Tibial artery (tissue), 4 donors: ENCODE measurements at places on chromosomes 16 and 17.
A peak's percentile ranks its signal among the peaks of the same experiment; 100 is the strongest.

GRCh38 chr16:74623214-74623838, 16.4 kb upstream of the GLG1 start:
- H3K4me3 ChIP-seq: no peak overlapping the region
- DNase-seq: peak; percentile 3
- no peaks in the 10 kb centered on the region for H3K27me3 ChIP-seq
- no peak overlapping the region for H3K27ac ChIP-seq
- peaks cover 26% of the 10 kb centered on the region for H3K36me3 ChIP-seq
- H3K4me1 ChIP-seq: no peaks in the 10 kb centered on the region

- no peak overlapping the region for H3K27ac ChIP-seq
- H3K27me3 ChIP-seq: peaks cover 3% of the 10 kb centered on the region
- no peaks in the 10 kb centered on the region for H3K4me1 ChIP-seq
- H3K4me3 ChIP-seq: no peak overlapping the region
- no peak for DNase-seq
Observed at GRCh38 chr17:9818760-9819159, 3.1 kb downstream of the GSG1L2 start.

DNA sequence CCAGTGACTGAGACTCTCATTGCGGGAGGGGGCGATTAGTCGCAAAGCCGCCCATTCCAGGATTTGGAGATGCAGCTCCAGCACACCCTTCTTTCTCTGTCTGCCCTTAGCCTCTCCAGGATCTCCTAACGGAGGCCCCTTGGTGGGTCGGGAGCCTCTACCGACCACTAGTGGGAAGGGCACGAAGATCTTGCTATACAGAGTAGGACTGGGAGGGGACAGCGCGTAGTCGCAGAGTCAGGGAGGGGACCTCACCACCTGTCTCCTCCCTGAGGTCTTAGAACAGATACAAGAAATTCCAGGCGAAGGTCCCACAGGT, 588 bp upstream of the SMTNL2 start:
- H3K4me1 ChIP-seq: peaks cover 16% of the 10 kb centered on the region
- H3K27ac ChIP-seq: no peak overlapping the region
- H3K36me3 ChIP-seq: no peaks in the 10 kb centered on the region
- peak overlapping the region; percentile 48 for H3K4me3 ChIP-seq

- H3K27me3 ChIP-seq: no peaks in the 10 kb centered on the region
- no peaks in the 10 kb centered on the region for H3K36me3 ChIP-seq
- peak overlapping the region; percentile 69 for H3K4me3 ChIP-seq
- peak overlapping the region; percentile 38 for H3K27ac ChIP-seq
- H3K4me1 ChIP-seq: peaks cover 29% of the 10 kb centered on the region
- DNase-seq: no peak
Observed at GRCh38 chr17:489758-490329, 137.2 kb upstream of the RPH3AL start.

DNA sequence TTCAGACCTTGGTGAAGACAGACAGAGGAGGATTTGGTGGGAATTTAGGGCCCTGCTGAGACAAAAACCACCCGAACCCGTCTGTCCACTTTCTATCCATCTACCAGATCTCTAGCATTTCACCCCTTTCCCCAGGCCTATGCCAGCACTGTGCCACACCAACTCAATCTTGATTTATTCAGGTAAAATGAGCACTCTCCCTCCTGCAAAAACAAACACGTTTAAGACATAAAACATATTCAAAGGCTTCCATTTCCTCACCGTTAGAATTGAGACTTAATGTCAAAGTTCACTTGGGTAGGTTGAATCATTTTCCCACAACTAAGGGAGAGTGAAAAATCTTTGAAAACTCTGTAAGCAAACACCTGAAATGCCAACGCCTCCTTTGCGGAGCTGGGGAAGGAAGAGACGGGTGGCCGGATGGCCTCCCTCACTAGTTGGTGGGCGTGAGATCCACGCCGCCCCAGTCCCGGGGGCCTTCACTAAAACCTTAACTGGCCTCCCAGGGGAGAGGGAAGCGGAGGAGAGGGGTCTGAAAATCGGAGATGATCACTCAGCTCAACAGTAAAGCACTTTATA, 862 bp downstream of the DCAKD start:
- no peak for DNase-seq
- peak overlapping the region; percentile 89 for H3K27ac ChIP-seq
- peaks cover 20% of the 10 kb centered on the region for H3K4me1 ChIP-seq
- no peaks in the 10 kb centered on the region for H3K27me3 ChIP-seq
- no peaks in the 10 kb centered on the region for H3K36me3 ChIP-seq
- H3K4me3 ChIP-seq: peak overlapping the region; percentile 75

DNA sequence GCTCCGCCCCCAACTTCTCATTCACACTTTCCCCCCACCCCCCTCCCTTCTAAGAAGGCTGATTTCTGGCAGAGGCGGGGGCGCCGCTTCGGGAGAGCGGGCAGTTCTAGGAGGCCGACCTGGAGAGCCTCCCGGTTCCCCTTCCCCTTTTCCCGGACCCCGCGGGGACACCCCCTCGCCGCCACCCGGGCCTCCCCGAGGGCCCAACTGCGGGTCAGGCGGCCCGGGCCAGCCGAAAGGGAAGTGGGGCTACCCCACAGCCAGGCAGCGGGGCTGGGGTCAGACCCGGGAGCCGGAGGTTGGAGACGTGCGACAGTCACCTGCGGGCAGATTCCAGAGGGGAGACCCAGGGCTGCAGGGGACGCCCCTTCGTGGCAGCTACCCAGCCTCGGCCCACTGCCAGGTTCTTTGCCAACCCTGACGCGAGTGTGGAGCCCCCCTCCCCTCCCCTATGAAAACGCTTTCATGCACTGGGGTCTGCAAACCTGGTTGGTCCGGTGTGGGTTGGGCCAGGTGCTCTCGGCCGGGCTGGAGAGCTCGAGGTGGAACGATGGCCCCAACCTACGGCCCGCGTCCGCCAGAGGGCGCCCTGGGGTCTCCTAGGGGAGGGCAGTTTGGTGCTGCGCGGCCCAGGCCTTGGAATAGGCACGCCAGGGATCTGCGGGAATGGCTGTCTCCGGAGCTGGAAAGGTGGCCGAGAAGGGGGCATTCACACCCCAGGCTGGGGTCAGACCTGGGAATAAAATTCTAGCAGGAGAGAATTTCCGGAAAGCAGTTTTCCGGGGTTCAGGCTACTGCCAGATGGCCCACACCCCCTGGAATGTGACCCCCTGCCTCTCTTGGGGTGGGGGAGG, 721 bp upstream of the SOCS3 start:
- peak overlapping the region; percentile 63 for H3K4me3 ChIP-seq
- DNase-seq: peak; percentile 91
- H3K27me3 ChIP-seq: no peaks in the 10 kb centered on the region
- H3K36me3 ChIP-seq: no peaks in the 10 kb centered on the region
- no peaks in the 10 kb centered on the region for H3K4me1 ChIP-seq

DNA sequence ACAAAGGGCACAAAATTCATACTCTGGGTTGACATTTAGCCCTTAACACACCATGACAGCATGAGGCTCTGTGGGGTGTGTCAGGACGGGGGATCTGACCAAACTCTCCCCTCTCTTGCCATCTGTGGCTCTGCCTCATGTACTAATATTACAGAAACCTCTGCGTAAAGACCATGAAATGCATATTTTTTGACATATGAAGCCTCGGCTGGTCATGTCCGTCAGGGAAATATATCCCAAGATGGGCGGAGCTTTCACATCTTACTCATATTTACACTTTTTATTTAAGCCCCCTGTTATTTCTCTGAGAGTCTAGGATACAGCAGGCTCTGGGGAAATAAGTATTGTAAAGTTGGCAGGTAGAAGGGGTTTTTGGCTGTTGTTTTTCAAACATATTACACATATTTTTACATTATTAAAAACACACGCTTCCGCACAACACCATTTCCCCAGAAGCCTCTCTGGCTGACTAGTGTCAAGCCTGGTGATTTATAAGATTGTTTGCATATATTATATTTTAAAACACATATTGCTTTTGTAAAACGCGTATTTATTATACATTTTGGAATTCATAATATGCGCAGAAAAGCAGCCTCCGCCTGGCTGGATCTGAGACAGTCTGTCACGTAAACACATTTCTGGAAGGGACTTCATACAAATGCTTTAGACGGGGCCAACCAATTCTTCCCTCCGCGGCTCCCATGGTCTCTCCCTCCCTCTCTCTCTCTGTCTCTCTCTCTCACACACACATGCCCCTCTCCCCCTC, 237.7 kb upstream of the ZFHX3 start:
- DNase-seq: no peak
- H3K27ac ChIP-seq: no peak overlapping the region
- peaks cover 10% of the 10 kb centered on the region for H3K4me1 ChIP-seq

DNA sequence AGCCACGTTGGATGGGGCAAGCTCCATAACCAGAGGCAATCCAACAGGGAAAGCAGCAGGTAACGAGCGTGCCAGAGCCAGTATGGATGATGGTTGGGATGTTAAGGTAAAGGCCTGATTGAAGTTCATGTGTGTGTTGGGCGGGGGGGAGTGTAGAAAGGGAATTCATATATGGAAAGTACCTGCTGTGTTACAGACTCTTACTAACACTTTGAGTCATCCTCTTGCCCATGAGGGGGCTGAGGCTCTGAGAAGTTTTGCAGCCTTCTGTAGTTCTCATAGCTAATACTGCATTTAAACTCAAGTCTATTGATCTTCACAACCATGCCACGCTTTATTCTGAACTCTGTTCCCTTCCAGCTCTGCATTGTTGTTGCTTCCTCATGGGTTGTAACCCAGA, 28.5 kb downstream of the SYCE1L start:
- no peaks in the 10 kb centered on the region for H3K4me1 ChIP-seq
- H3K27ac ChIP-seq: no peak overlapping the region

DNA sequence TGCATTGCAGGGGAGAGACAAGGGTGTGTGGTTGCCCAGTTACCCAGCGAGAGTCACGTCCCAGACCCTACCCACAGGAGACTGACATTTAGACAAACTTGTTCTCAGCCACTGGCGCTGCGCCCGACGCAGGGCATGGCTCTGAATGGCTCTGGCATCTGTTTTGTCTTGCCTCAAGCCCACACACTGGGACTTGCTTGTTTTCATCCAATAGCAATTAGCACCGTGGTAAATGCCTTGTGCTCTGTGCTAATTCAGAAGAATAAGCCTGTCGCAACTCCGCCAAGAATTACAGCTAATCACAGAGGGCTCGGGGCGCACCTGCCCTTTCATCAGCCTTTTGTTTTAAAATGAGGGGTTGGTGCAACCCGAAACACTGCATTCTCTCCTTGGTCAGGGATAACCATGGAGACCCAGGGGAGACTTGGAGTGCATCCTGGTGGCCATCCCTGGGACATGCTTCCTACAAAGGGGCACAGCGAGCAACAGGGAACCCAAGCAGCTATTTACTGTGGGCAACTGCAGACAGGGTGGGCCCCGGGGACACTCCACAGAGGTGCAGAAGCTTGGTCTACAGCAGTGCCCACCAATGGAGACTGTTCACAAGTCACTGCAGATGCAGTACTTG, 220.6 kb upstream of the ZFHX3 start:
- H3K27ac ChIP-seq: no peak overlapping the region
- H3K27me3 ChIP-seq: no peaks in the 10 kb centered on the region

DNA sequence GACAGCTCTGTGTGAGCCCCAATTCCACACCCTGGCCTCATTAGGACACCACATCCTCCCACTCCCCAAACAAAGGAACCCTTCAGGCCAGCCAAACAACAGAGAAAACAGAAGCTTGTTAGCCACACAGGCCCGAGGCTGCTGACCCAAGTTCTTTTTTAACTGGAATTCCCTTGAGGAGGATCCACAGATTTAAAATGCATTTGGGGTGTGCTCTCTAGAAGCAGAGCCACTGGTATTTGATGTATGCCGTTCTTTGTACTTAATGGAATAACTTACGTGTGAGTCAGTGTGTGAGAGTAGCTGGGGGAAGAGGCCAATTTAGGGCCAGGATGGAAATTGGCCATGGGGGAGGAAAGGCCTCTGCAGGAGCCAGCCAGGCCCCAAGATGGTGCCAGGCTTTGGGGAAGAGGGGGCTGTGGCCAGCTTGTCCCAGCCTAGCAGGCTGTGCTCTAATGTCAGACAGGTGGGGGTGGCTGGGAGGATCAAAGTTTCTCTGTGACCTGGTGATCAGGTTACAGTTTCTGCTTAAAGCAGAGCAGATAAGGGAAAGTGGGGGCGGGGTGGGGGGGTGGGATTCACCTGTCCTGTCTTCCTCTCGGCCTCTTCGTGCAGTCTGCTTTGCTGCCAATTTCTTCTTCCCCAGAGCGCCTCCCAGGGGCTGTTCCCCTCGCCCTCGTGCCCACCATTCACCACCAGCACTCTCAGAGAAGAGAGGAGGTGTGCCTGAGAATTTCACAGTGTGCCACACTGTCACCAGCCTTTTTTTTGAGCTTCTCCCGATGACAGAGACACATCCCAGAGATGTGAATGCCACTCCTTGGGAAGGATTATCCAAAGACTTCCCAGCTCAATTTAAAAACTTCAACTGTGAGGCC, 50.8 kb downstream of the TOM1L2 start:
- DNase-seq: no peak
- no peak overlapping the region for H3K4me3 ChIP-seq
- H3K27ac ChIP-seq: no peak overlapping the region
- peaks cover 25% of the 10 kb centered on the region for H3K4me1 ChIP-seq

- H3K27me3 ChIP-seq: no peaks in the 10 kb centered on the region
- H3K36me3 ChIP-seq: no peaks in the 10 kb centered on the region
- H3K27ac ChIP-seq: no peak overlapping the region
- no peak overlapping the region for H3K4me3 ChIP-seq
- H3K4me1 ChIP-seq: no peaks in the 10 kb centered on the region
Observed at GRCh38 chr16:73154063-73154870, 106.3 kb upstream of the ZFHX3 start.

- peaks cover 32% of the 10 kb centered on the region for H3K4me1 ChIP-seq
- peak overlapping the region; percentile 58 for H3K4me3 ChIP-seq
- H3K36me3 ChIP-seq: no peaks in the 10 kb centered on the region
- H3K27ac ChIP-seq: peak overlapping the region; percentile 71
Observed at GRCh38 chr16:3152991-3153368, 18.2 kb downstream of the ZNF213 start.

- H3K36me3 ChIP-seq: no peaks in the 10 kb centered on the region
- no peaks in the 10 kb centered on the region for H3K27me3 ChIP-seq
- no peak overlapping the region for H3K4me3 ChIP-seq
- no peaks in the 10 kb centered on the region for H3K4me1 ChIP-seq
- no peak overlapping the region for H3K27ac ChIP-seq
Observed at GRCh38 chr17:57965521-57966160, 10.4 kb upstream of the CUEDC1 start.

GRCh38 chr16:21989751-21990150, 11.2 kb downstream of the PDZD9 start:
- H3K36me3 ChIP-seq: no peaks in the 10 kb centered on the region
- no peak for DNase-seq
- H3K4me1 ChIP-seq: peaks cover 5% of the 10 kb centered on the region
- H3K27ac ChIP-seq: no peak overlapping the region

DNA sequence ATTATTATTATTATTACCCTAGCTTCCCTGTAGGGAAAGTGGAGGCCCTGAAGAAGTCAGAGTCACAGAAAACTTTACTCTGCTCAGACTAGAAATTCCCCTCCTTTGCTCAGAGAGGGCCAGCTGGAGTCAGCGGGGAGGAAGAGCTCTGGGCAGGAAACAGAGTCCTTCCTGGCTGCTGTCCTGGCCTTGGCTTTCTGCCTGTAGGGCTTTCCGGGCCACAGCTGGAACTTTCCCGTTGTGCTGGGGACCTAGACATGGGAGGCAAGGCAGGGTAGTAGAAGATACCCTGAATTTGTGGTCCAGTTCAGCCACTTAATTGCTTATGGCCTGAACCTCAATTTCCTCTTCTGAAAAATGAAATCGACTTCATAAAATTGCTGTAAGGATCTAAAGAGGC, 14.0 kb upstream of the CCL2 start:
- no peaks in the 10 kb centered on the region for H3K27me3 ChIP-seq
- H3K36me3 ChIP-seq: no peaks in the 10 kb centered on the region
- H3K4me3 ChIP-seq: no peak overlapping the region
- peaks cover 28% of the 10 kb centered on the region for H3K4me1 ChIP-seq
- no peak overlapping the region for H3K27ac ChIP-seq

- no peak overlapping the region for H3K4me3 ChIP-seq
- H3K27me3 ChIP-seq: no peaks in the 10 kb centered on the region
- DNase-seq: no peak
- H3K27ac ChIP-seq: no peak overlapping the region
Observed at GRCh38 chr17:29393436-29393835, 3.3 kb downstream of the TAOK1 start.
